ENCODE measurements at places on chromosomes 3 and 15.

DNA sequence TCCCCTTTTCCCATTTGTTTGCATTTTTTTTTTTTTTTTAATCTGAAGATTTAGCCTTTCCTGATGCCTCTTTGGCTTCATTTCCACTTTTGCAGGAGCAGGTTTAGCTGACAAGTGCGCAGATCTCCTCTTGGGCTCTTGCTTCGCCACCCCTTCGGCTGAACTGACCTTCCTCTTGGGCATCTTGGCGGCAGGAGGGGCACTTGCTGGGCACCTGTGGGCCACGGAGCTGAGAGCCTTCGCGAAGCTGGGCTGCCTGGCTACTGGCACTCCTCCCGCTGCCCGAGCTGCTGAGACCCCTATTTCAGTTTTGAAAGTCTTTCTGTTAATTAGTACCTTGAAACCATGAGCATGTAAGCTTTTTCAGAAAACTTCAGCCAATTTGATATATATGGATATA is 8.8 kb downstream of the ARL13B start:
- no peak for DNase-seq

DNA sequence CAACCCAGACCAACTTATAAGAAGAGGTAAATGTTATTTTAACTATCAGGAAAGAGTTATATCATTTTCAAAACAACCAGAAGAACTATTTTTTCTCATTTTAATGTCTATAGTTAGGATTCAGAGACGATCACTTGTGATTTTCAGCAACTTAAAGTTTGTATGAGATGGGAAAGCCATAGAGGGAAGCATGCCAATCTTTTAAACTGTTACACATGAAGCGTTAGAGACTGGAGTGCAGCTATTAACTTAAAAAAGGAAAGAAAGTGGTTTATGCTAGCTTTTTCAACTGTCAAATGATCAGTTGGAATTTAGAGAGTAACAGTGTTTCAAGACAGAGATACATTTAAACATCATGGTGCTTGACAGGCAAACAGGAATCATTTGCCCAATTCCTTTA is 91.7 kb upstream of the LPP start:
- DNase-seq = no peak

- no peak for DNase-seq
These were observed 54.8 kb upstream of the UTS2B start for GRCh38 chr3:191385101-191385500.

GRCh38 chr3:72821161-72821781 is 27.0 kb downstream of the SHQ1 start:
- DNase-seq = no peak

DNA sequence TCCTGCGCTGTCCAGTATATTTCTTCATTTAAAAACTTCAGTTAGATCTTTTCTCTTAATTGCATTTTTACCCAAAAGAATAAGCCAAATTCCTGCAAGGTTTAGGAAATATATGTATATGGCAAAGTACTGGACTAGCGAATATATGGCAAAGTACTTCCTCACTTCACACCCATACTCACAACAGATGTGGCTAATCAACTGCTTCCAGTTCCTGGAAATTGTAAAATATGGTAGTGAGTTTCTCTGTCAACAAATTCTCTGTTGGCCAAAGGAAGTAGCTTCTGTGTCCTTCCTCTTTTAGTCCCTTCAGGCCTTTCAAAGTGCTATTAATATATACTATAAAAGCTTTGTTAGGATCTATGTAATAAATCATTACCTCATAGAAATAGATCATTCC is 22.0 kb downstream of the GPR15 start:
- no peak for DNase-seq

DNA sequence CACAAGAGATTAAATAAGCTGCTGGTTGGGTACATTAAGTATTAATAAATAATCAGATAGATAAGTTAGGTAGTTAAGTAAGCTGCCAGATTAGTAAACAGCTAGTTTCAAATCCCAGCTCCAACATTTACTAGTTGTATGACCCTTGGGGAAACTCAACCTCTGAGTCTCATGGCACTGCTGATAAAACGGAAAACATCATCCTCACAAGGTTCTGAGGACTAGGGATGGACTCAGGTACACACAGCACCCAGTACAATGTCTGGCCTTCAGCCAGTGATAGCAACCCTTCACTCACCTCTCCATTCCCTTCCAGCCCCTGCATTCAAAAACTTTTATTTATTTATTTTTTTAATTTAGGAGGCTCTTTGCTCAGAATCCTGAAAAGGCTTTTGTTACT is 32.3 kb downstream of the B3GNT5 start:
- DNase-seq = no peak

- DNase-seq = no peak
These were observed 237.5 kb downstream of the UBE2E2 start for GRCh38 chr3:23440416-23441294.

- no peak for DNase-seq
These were observed 21.1 kb upstream of the CORO2B start for GRCh38 chr15:68557469-68558317.

DNA sequence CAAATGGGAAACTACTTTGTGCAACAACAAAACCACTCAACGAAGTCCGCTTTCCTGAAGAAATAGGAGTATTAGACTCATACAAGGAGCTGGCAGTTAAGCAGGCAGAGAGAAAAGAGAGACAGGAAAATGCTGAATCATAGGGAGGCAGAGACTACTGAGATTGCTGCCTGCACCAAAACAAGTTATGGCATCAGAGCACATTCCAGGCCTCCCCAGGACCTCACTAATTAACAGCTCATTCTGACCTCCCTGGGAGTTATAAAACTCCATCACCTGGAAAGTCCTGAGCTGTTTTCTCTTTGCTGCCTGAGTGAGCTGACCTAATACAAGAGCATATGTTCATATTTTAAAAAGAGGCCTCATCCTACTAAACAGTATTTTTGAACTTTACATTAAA is 741.0 kb downstream of the MCTP2 start:
- DNase-seq = no peak

DNA sequence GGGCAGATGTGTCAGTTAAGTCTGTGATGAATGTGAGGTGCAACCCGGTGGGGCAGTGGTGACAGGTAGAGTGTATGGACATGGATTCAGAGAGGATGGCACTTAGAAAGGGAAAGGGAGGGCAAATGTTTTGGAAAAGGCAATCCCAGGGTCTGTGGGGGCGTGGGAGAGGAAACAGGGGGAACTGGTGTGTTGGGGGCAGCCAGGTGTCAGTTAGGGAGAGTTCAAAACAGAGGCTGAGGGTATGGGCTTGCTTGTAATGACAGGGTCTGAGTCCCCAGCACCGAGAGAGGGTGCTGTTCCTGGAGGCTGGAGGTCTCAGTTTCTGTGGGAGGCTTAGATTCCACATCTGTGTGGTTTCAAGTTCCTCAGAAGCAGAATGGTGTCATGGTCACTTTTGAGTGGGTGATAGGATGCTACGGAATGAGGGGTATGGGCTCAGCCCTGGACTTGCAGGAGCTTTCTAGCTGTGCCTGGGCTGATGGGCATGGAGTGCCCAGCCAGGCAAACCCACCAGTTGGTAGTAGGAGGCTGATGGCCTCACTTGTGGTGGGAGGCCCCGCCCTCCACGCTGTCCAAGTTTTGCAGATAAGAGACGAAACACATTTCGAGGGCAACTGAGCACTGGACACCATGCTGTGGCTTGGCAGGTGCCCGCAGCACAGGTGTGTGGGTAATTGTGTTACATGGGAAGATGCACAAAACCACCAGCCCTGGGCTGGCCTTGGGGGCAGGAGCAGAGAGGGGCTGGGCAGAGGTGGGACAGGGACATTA is 209.4 kb downstream of the RPLP1 start:
- no peak for DNase-seq

DNA sequence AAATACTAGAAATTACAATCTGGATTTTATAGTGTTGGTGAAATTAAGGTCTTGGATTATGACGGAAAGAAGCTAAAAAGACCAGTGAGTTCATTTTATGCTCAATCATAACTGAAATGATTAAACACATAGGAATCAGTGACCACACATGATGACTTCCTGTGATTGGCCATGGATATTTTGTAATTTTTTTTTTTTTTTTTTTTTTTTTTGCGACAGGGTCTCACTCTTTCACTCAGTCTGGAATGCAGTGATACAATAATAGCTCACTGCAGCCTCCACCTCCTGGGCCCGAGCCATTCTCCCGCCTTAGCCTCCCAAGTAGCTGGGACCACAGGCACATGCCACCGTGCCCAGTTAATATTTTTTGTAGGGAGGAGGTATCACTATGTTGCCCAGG is 47.4 kb downstream of the PAQR5 start:
- no peak for DNase-seq

- DNase-seq = no peak
These were observed 38.0 kb upstream of the ATP11B start for GRCh38 chr3:182755308-182755707.

DNA sequence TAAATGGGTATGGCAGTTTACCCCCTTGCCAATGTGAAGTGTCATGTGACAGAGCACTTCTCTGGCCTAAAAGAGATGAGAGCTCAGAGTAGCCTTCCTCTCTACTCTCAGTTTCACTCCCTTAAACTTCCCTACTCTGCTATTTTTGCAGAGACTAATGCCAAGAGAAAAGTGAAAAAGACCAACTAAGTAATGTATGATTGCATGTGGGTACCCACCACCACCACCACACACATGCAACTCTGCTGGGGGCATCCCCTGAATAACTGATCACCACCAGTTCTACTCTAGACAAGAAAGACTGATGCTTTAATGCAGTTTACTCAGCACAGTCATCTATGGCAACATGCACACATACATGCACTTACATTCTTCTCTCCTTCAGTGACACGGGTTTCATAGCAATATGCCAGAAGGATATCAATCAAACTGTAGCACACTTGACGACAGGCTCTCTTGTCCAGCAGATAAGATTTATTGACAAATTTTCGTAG is 31.3 kb downstream of the SHQ1 start:
- DNase-seq = no peak

- no peak for DNase-seq
These were observed 9.9 kb upstream of the MITF start for GRCh38 chr3:69729147-69729919.

GRCh38 chr3:35335703-35336102 is 303.6 kb upstream of the ARPP21 start:
- DNase-seq = no peak

- no peak for DNase-seq
These were observed 55.1 kb downstream of the GASK1A start for GRCh38 chr3:43034200-43034599.

GRCh38 chr3:9151240-9151639 is 98.2 kb downstream of the SRGAP3 start:
- no peak for DNase-seq

DNA sequence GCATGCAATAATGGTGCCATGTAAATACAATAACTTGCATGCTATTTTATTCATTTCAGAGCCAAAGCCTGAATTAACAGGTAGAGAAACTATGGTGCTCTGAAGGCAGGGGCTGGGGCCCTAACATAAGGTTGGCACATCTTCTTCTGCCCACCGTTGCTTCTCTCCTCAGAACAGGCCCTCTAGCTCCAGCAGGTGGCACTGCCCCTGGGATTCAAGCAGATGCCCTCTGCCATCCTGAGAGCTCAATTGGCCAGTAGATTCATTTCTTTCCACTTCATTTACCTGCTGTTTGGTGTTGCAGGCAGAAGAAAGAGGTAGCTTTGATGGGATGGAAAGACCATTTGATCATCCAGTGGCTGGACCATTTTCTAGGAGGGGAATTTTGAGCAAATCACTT is 130.5 kb downstream of the FOXB1 start:
- DNase-seq = no peak

DNA sequence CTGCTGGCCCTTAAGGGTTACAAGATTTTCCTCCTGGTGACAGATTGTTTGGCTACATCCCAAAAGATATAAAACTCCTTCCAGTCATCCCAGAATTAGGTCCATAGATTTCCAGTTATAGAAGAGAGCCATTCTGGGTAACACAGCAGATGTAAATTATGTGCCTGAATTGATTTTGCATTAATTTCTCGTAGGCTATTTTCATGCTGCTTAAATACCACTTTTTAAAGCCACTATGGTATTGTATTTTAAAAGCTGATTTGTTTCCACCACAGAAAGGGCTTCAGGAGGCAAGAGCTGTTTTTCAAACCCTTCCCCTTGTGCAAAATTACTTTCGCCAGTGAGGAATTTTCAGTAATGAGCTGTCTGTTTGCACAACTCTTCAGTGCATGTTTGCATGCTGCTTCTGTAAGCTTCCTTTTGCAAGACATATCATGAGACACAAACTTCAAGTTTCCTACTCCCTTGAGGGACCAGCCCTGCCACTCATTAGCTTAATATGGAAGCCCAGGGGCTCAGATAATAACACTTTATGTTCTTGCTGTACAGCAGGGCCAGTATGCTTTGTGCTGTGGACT is 105.4 kb upstream of the TNIK start:
- DNase-seq = no peak

GRCh38 chr3:194705761-194706160 is 20.1 kb downstream of the FAM43A start:
- DNase-seq = no peak

- no peak for DNase-seq
These were observed 29.4 kb upstream of the CCR4 start for GRCh38 chr3:32922078-32922477.

GRCh38 chr15:79003896-79004295 is 59.0 kb upstream of the CTSH start:
- no peak for DNase-seq

DNA sequence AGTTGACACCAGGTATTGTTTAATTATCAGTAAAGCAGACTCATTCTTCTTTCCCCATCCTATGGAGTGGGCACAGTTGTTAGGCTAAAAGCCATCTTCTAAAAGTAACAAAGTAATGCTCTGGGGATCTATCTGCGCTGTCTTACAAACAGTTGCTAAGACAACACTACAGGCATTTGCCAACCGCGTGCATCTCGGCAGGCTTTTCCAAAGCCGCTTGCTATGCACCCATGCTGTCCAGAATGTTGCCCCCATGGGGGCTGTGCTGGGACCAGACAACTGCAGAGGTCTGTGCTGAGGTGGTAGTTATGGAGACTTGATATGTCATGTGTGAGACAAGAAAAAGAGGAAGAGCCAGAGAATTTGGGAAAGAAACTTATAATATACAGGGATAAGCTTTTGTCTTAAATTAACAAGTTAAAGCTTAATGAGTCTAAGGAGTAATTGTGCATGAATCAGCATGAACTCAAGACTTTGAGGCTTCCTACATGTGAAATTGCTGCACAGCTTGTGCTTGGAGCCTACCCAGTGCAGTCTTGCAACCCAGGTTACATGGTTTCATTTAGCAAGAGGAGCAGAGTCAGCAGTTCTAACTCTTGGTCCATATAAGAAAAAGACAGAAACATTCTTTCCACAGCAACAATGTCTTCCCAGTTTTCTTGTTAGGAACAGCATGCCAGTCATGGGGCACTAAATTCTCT is 38.9 kb upstream of the DCLK3 start:
- no peak for DNase-seq

DNA sequence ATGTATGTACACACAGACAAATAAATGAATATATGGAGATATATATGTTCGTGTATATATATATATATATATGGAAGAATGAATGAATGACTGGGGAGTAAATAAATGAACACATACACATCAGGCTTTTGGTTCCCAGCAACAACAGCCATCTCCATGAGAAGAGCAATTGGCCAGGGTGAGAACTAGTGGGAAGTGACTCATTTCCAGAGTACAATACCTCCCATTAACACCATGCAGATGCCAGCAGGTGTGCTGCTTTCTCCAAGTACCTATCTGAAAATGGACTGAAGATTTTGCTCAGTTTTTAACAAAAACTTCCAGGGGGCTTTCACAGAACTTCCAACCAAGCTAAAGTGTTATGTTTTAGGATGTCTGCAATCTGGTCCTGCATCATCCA is 179.8 kb upstream of the SLC2A2 start:
- no peak for DNase-seq

All from NCI-H1105 treated with DMSO at 0.1 percent for 48 hours (cell line).